Fibroblast of skin of right quadriceps (primary cell): ENCODE measurements at places on chromosomes 16 and 17.

DNA sequence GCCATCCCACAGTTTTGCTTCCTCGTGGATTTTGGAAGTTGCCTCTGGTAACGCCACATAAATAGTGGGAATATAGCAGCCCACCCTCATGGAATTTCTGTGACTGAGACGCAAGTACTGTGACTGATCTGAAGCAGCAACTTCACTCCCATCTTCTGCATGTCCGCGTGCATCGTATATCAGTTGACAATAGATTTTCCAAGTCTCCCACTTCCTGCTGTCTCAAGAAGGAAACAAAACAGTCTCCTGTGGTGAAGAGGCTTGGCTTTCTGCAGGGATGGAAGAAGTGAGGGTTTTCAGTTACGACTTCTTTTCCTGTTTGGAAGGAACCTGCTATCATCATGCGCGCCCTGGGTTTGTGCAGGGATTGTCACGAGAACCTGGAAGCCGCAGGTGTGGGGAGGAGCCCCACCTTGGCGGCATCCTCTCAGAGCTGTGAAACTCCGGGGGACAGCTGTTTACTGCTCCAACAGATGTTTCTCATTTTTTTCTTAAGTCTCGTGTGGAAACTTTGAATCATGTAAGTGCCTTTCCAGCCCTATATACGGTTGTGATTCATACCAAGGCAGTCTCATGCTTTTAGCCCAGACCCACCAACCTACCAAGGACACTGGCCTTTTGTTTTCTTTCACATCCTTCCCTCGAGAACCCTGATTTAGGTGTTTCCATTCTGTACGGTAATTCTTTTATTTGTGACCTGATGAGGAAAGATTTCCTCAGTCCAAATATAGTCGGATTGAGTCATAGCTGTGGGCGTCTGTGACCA lies 57.5 kb downstream of the WIPI1 start:
- peak; percentile 53 for DNase-seq

DNA sequence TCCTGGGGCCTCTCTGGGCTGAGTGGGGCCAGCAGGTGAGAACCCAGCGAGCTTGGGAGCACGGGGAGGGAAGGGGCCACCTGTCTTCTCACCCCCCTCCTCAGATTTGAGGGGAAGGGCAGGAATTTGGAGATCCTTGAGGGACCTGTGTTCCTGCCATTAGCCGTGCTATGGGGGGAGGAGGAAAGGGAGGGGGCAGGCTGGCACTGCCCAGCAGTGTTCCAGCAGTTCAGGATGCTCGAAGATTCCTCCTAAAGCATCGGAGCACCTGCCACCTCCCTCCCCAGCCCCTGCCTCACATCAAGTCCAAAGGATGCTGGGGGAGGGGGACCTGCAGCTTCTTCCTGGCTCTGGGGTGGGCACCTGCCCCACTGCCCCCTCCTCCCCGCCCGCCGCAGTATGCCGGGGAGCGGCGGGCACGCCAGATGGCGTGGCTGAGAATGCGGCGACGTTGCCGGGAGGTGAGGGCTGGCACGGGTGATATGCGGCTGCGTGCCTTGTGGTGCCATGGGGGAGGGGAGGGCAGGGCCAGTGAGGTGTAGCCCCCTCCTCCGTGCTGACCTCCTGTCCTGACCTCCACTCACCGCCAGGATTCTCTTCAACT lies 4.7 kb upstream of the NEUROD2 start:
- DNase-seq: no peak

GRCh38 chr17:83081684-83082201 lies 2.3 kb downstream of the METRNL start:
- no peak for DNase-seq

- DNase-seq: no peak
These were observed 73.2 kb upstream of the C16orf82 start for GRCh38 chr16:26993511-26993910.

DNA sequence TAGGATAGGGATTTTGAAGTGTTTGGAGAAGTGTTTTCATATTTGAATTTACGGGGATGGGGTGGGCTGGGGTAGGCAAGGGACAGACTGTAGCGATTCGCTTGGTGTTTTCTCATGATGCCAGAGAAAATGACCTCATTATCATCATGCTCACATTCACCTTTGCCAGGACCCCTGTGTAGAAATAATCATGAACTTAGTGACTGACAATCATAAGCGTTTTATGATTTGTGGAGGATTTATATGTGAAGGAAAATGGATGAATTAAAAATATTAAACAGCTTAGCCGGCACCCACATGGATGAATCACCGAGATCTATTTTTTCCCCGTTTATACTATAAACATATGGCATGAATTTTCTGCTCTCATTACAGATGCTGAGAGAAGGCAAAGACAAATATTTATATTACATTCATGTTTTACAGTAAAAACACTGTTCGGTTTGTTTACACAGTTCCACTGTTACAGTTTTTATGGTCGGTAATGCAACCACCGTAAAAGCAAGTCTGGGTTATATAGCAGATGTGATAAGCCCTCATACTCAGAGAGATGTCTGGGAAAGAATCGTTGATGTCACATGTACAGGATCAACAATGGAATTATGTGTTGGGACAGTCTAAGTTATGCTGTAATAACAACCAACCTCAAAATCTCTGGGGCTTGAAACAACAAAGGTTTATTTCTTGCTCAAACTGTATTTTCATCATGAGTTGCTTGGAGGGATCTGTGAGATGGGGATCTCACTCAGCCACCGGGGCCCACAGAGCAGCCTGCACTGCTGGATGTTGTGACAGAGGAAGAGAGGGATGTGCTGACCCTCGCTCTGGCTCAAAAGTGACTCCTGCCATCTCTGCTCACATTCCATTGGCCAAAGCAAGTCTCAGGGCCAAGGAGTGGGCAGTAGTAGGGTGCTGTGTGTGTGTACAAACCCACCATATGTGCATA lies 85.1 kb downstream of the WWOX start:
- peak; percentile 50 for DNase-seq

DNA sequence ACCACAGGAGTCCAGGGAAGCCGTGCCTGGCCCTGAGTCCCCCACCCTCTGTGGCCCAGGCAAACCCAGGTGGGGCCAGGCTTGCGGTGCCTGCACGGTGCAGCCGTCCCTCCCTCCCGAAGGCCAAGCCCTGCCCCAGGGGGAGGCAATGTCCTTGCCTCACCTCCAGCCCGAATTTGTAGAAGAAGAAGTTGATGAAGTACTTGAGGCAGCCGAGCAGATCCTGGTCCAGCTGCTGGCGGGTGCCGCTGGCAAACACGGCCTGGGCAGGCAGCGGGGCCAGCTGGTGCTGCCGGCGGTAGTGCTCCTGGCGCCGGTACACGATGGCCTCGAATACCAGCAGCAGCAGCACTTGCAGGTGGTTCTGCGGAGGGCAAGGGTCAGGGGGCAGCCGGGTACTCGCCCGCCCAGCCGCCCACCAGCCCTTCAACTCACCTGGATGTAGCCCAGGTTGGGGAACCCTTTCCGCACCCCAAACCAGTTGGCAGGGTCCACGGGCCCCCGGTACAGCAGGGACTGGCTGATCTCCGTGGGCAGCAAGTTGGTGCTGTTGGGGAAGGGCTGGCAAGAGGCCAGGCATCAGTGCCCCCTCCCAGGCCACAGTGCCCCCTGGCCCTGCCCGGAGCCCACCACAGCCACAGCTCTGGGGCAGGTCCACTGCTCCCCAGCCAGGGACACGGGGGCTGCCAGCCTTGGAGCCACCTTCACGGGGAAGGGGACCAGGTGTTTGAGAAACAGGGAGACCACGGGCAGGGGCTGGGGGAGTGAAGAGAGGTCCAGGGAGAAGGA lies 26.1 kb downstream of the CTU2 start:
- no peak for DNase-seq

DNA sequence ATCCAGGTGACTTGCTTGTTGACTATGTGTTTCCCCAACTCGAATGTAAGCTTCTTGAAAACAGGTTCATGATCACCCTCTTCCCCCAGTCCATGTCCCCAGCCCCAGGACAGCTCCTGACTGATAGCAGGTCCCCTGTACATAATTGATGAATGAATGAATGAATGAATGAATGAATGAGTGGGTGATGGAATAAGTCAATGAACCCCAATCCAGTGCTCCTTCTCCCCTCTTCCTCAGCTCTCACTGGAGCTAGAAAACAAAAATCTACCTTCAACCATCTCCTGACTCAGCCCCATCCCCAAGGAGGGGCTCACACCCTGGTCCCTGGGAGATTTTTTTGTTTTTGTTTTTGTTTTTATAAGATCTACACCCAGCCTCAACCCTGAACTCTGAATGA lies 16.2 kb upstream of the TVP23A start:
- DNase-seq: no peak

DNA sequence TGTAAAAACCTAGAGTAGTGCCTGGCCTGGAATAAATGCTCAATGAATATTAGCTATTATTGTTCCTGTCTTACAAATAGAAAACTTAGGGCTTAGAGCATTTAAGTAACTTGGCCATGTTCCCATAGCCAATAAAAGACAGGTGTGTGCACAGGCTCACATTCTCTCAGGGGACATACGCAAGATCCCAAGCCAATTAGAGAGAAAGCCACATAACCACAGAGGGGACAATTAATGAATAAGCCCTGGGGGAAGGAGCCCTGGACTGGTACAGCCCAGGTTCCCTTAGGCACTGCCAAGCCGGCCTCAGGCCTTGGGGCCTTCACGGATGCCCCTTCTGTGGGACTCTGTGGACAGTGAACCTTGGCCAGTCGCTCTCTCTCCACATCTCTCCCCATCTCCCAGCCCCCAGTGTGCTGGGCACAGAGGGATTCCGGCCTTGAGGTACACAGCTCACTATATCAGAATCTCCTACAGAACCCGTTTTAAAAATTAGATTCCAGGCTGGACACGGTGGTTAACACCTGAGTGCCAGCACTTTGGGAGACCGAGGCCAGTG lies 27.3 kb upstream of the ABCC12 start:
- DNase-seq: no peak

GRCh38 chr17:28675490-28675889 lies 13.5 kb downstream of the SUPT6H start:
- no peak for DNase-seq

- DNase-seq: peak; percentile 91
These were observed 717 bp downstream of the UBE2Z start for GRCh38 chr17:48908853-48909394.

- no peak for DNase-seq
These were observed 47.8 kb upstream of the GCSH start for GRCh38 chr16:81143921-81144471.

DNA sequence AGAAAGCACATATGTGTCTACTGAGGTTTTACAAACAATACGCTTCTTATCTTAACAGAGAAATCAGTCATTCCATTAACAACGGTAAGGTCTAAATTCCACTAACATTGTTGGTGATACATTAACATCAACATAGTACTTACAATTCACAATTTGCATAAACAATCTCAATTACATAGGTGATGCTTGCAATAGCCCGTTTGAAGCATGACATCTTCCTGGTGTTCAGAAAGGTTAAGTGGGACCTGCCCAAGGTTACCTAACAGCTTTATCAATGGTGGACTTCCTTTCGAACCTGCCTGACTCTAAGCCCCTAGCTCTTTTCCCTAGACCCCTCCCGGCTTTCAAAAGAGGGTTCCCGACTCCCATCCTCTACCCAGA lies 699 bp downstream of the FAM222B start:
- no peak for DNase-seq

DNA sequence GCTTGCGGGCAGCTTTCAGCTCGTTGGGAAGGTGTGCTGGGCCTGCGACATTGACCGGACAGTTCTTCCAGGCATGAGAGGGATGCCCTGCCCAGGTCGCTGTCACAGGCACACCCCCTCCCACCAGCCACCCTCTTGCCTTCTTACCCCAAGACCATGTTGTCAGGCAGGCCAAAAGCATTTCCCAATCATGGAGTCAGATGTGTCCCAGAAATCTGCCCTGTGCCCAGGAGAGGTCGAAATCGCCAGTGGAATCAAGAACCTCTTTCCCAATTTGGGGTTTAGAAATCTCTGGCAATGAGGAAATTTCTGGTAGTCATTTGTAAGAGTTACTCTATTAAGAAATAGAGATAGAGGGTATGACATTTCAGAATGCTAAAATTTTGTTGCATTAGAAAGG lies 177.1 kb downstream of the RAB11FIP4 start:
- DNase-seq: no peak

DNA sequence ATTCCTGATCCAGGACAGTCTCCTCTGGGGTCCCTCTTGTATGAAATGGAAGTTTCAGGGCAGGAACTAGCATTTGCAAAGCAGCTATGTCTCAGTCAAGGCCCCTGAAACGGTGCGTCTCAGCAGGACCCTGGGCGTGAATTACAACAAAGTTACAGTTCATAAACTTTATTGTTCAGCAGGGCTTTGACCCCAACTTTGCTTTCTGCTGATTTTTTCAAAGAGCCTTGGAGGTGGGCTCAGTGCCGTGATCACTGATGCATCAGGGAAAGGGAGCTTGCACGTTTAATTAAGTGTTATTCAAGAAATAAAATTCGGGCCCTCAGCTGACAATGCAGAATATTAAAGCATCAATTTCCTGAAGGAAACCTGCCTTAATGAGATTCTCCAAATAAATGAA lies 260.1 kb upstream of the C16orf82 start:
- no peak for DNase-seq

GRCh38 chr17:80961541-80962330 lies 29.9 kb upstream of the CHMP6 start:
- no peak for DNase-seq

GRCh38 chr16:89863741-89864526 lies 9.5 kb upstream of the TCF25 start:
- peak; percentile 19 for DNase-seq

DNA sequence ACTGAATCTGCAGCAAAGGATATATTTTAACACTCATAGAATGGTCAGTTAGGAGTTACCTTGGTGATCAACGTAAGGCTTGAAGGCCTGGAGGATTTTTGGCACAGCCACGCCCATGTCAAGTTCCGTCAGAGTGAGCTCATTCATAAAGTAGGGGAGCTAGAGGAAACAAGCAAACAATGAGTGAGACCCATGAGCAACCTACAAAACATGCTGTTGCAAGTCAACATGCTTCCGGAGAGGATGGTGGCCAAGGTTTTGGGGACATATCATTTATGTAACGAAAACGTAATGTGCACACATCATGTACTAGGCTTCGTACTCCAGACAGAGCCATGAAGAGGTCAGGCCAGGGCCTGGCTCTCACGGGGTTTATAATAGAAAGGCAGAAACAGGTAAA lies 41.1 kb upstream of the ERN1 start:
- DNase-seq: no peak

GRCh38 chr17:9401434-9401833 lies 174.2 kb downstream of the STX8 start:
- peak; percentile 79 for DNase-seq

DNA sequence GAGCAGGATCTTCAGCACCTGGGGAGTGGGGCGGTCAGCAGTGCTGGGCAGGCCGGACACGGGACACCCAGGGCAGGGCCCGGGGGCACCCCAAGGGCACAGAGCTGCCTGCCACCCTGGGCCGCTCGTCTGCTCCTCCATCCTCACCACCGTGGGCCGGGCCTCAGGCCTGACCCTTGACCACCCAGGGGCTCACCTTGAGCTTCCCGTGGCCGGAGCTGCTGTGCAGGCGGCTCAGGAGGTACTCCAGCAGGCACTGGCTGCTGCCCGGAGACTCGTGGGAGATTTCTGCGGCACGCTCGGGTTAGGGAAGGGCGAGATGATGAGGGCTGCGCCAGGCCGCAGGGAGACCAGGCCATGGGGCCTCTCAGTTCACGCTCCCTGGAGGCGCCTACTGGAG lies 2.1 kb downstream of the TEPSIN start:
- DNase-seq: no peak
